ENCODE measurements at places on chromosomes 6 and 20. TPM values are rescaled to one million over a fixed set of nuclear protein-coding genes. Genes with fewer than 3 reads are reported as not detected.

ENPP4 gene
- total RNA-seq = 0.07 TPM

RAB44 gene
- not detected for total RNA-seq

LZTS3 gene
- total RNA-seq = 2.9 TPM

CPXM1 gene
- 0.49 TPM for total RNA-seq

GINM1 gene
- 15.7 TPM for total RNA-seq

CFAP61 gene
- not detected for total RNA-seq

HLA-DRB5 gene
- total RNA-seq = not detected

CCN6 gene
- 0.47 TPM for total RNA-seq

FOXQ1 gene
- not detected for total RNA-seq

ECHDC1 gene
- total RNA-seq = 57.5 TPM

PKIB gene
- 21.9 TPM for total RNA-seq

ITPA gene
- 59.8 TPM for total RNA-seq

DACT2 gene
- not detected for total RNA-seq

ADAT2 gene
- total RNA-seq = 25.9 TPM

TSPO2 gene
- total RNA-seq = not detected

CDSN gene
- not detected for total RNA-seq

ARMH2 gene
- not detected for total RNA-seq

GRM1 gene
- not detected for total RNA-seq

BCL2L1 gene
- 150 TPM for total RNA-seq

NR2E1 gene
- not detected for total RNA-seq

EPM2A gene
- total RNA-seq = 3.5 TPM

SIRPD gene
- total RNA-seq = not detected

RIPPLY2 gene
- not detected for total RNA-seq

TAGAP gene
- total RNA-seq = 0.07 TPM

C6orf52 gene
- 10.5 TPM for total RNA-seq

BPIFB1 gene
- total RNA-seq = not detected

PDYN gene
- not detected for total RNA-seq

DHX16 gene
- 47.5 TPM for total RNA-seq

DAAM2 gene
- total RNA-seq = 0.04 TPM

ADGRB3 gene
- total RNA-seq = 3.9 TPM

PTK6 gene
- total RNA-seq = not detected

C6orf136 gene
- total RNA-seq = 63.1 TPM

ARID1B gene
- 50.5 TPM for total RNA-seq

PTCHD4 gene
- total RNA-seq = not detected

GDAP1L1 gene
- 0.34 TPM for total RNA-seq

Measured in K562 (cell line).